CD4-positive, alpha-beta T cell treated with Interleukin-6 at 100 ng/mL for 8 hours (primary cell): ENCODE measurements at places on chromosomes 5 and 9.

- no peak for DNase-seq
These were observed 19.8 kb upstream of the NUDT12 start for GRCh38 chr5:103582364-103582763.

DNA sequence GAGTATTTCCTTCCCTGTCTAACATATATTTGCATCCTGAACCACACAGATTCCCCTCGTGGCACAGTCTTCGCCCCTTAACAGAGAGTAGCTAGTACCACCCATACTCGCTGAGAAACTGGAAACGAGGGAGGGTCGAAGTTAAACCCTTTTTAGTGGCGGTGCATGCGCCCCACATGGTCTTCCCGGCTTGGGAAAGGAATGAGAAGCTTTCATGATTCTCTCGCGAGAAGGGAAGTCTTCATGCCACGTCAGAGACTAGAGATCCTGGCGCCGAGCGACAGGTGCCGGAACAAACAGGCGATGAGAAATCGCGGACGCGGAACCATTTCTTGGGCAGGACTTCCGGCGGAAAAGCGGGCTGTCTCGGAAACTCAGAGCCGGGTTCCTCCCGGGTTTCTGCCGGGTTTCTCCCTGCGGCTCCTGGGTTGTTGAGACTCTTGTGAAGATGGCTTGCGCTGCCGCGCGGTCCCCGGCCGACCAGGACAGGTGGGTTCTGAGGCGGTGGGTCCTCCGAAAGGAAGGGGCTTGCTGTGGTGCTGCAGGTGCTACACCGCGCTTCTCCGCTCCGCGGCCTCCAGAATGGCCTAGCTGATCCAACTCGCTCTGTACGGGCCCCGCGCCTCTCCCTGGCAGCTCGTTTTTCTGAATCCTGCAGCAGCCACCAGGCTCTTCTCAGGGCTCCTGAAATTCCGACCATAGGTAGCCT is at the start of gene SRP19:
SRP19 (plus strand) TSS at position 359 of the 709 bp plus-strand sequence; CDS start at position 449, 90 bp downstream.
- DNase-seq: peak; percentile 90

DNA sequence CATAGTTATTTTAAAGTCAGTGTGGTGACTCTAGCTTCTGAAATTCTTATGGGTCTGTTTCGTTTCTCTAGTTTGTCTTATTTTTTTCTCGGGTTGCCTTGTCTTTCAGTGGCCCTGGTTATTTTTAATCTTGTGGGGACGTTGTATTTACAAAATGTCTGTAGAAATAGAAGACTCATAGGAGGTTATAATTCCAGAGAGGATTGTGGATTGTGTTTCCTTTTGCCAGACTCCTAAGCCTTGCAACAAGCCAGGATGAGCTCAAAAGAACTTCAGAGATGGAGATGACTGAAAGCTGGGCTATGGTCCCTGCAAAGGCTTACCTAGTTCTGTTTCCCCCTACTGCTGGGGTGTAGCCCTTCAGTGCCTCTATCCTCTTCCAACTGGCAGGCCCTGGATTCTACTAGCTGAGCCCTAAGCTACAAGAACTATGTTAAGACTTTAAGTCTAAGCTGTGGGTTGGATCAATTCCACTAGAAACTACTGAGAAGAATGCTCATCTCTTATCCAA is 32.2 kb upstream of the LECT2 start:
- DNase-seq: no peak

GRCh38 chr5:122064992-122065391 is 13.1 kb downstream of the LOX start:
- DNase-seq: no peak

DNA sequence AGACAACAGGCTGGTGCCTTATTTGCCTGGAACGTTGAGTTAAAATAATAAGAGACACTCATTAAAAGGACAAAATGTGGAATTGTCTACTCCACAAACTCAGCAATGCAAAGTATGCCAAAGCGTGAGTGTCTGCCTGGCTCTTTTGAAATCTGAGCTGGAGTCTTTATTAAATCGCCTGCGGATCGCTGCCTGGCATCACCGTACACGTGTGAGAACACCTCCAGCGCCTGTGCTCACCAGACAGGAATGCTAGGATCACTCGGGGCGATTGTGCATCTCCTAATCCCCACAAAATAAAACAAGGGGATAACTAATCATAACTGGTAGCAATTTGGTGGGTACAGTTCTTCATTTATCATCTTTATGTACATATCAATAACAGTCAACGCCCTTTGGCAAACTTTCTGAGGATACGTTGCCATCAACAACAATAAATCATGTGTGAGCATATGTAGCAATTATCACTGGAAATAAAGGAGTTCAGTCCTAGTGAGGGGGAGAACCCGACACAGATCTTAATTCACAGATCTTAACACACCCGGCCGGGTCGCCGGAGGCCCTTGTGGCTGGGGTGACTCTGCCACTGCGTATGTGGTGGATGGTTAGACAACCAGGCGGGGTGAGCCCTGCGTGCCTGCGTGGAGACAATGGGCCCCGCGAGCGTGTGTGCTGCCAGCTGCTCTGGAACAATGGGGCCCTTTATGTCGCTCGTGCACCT is 284.9 kb upstream of the IRX1 start:
- no peak for DNase-seq

GRCh38 chr9:93255994-93256877 is 72.3 kb downstream of the WNK2 start:
- DNase-seq: no peak

- no peak for DNase-seq
These were observed 125.8 kb upstream of the SLC12A2 start for GRCh38 chr5:127957701-127958239.

DNA sequence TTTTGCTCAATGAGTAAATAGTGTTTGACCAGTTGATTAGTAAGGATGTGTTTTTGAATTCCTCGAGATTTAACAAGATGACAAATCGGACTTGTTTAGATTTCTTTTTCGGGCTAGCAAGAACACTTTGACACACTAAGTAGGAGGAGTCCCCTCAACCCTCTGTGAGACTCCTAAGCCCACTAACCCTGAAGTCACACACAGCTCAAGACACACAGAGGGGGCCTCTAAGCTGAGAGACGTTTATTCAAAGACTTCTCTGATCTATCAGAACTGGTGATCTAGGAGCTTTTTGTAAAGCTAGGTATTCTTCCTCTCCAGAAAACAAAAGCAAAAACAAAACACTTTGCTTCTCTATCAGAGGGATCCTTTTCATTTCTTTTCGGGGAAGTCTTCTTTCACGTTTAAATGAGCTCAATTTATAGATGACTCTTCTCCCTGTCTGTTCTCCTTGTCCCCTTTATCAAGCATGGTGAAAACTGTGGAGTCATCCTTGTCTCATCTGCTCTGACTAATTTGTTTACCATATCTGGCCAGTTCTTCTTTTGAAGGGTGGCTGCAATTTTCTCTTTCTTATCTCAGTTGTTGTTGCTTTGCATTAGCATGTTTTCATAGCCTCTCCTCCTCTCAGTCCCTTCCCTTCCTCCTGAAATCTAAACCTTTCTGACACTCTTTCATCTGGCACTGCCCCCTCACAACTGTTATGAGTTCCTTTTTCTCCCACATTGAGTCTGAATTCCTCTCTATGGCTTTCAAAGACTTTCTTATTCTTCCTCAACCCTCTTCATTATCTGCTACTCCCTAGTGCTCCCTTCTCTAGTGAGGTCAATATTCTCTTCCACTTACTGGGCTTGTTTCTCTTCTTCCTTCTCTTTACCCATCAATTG is 68.5 kb upstream of the RAI14 start:
- no peak for DNase-seq

GRCh38 chr5:57777174-57777581 is 294.6 kb upstream of the ACTBL2 start:
- no peak for DNase-seq

GRCh38 chr5:81748556-81748955 is 2.3 kb downstream of the SSBP2 start:
- no peak for DNase-seq

- no peak for DNase-seq
These were observed 134.6 kb upstream of the HMHB1 start for GRCh38 chr5:143677403-143677802.

GRCh38 chr9:4293293-4293941 is 6.5 kb downstream of the GLIS3 start:
- no peak for DNase-seq

GRCh38 chr5:172243302-172243701 is 40.3 kb downstream of the UBTD2 start:
- no peak for DNase-seq

- no peak for DNase-seq
These were observed 129.6 kb downstream of the PIK3R1 start for GRCh38 chr5:68345171-68345570.

GRCh38 chr9:76525196-76525595 is 66.2 kb downstream of the GCNT1 start:
- no peak for DNase-seq

DNA sequence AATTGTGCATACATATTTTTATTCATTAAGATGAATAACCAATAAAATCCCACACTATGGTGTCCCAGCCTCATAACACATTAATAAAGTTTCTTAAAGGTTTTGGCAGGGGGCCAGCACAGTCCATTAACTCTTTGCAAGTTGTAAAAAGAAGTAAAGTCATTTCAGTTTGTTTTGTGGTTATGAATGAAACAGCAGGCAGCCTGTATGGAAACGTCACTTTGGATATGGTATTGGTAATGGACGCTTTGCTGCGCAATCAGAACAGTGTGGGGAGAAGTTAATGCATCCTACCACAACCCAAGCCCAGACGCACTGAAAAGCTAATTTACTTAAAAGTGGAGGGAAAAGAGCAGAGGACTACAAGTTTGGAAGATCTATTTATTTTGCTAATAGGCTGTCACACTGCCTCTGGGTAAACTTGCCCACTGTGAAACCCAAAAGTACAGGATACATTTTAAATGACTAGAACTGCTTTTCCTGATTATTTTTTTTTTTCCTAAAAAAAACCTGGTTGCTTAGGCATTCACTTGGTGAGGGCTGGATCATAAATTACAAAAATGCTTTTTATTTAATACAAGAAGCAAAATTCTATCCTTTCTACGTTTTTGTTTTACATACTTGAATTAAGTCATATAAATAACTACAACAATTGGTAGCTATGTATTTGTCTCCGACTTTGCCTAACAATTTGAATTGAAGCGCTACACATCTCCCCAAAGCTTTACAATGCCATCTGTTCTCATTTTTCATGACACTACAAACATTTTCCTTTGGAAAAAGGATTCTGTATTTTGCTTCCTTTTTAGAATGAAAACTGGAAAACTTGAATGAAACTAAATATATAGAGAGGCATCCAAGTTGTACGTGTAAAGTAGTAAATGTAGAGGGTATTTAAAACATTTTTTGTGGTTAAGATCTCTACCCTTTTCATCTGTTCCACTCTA is 104.3 kb downstream of the NFIB start:
- no peak for DNase-seq

- no peak for DNase-seq
These were observed 340.3 kb upstream of the CD180 start for GRCh38 chr5:67536866-67537265.

- no peak for DNase-seq
These were observed 22.3 kb upstream of the TLR4 start for GRCh38 chr9:117681888-117682287.

DNA sequence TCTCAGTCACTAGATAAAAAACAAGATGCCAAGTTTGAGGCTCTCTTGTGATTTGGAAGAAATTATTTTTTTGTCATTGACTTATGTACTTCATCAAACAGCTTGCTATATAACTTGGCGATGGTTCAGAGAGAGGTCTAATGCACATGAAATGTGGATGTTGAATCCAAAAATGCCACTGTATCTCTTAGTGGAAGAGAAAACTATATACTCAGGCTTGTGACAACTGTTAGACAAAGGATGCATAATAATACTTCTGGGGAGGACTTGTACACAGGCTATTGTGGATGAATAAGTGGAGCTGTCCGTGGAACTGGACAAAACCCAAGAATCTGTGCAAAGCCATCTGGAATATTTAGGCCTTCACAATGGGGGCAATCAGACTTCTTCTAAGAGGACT is 162.9 kb upstream of the NMUR2 start:
- DNase-seq: no peak

- DNase-seq: no peak
These were observed 1.0 kb upstream of the FBXW11 start for GRCh38 chr5:172007175-172008110.

- peak; percentile 46 for DNase-seq
These were observed 18.6 kb downstream of the ANXA6 start for GRCh38 chr5:151139015-151139414.

GRCh38 chr9:129462360-129462759 is 158.5 kb downstream of the C9orf50 start:
- DNase-seq: no peak

DNA sequence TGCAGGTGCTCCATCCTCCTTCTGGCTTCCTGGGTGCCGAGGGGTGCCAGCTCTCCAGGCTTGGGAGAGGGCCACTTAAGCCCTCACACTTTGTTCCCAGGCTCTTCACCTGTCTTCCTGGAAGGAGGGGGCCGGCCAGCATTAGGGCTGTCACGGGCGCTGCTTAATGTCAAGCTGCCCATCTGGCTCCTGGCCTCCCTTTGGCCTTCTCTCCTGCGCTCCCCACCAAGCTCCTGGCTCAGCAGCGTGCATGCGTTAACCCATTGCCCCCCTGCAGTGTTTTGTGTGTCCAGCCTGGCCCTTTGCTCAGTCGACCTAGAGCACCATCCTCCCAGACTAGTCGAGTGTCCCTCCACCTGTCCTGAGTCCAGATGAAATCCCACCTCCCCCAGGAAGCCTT is 21.3 kb downstream of the NTNG2 start:
- DNase-seq: no peak

DNA sequence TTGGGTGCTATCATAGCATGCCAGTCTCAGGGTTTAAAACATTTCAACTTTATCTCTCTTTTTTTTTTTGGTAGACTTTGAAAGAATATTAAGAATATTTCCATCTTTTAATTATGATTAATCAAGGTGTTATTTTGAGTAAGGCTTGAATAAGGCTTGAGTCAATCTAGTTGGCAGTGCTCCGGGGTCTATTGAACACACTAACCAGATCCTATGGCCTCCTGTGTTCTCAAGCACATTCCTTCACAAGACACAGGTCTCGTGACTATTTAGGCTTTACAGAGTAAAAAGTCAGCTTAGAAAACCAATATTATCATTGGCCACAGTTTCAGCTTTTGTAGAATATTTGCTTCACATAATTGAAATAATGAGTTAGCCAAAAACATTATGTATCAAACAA is 151.2 kb downstream of the ARHGEF28 start:
- DNase-seq: no peak

GRCh38 chr5:125413496-125414274 is 667.2 kb upstream of the ZNF608 start:
- DNase-seq: no peak

DNA sequence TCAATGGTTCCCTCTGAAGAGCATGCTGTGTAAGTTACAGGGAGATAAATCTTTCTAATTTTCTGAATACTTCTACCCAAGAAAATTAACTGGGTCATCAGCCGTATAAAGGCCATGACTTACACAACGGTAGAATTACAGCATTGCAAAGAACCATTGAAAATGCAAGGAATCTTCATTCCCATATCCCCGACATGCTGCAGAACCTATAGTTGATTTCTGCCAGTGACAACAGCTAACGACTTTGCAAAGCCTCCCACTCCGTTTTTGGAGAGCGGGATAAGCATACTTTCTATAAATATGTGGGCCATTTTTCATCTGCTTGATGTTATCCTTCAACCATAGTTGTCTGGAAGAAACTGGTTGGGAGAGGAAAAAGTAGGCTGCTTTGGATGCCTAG is 56.2 kb downstream of the PCA3 start:
- DNase-seq: no peak

GRCh38 chr9:104882566-104882965 is 45.4 kb downstream of the ABCA1 start:
- DNase-seq: no peak
